ENCODE measurements at places on chromosomes 2 and 18.

- no peak overlapping the region for H3K27ac ChIP-seq
- H3K4me1 ChIP-seq: no peaks in the 10 kb centered on the region
These were observed 27.0 kb upstream of the HNMT start for GRCh38 chr2:137937246-137937645.

GRCh38 chr2:113925884-113926283 is 36.0 kb downstream of the ACTR3 start:
- H3K4me3 ChIP-seq: no peak overlapping the region
- peaks cover 17% of the 10 kb centered on the region for H3K4me1 ChIP-seq
- no peak for DNase-seq
- H3K27ac ChIP-seq: no peak overlapping the region
- H3K36me3 ChIP-seq: peaks cover 51% of the 10 kb centered on the region

DNA sequence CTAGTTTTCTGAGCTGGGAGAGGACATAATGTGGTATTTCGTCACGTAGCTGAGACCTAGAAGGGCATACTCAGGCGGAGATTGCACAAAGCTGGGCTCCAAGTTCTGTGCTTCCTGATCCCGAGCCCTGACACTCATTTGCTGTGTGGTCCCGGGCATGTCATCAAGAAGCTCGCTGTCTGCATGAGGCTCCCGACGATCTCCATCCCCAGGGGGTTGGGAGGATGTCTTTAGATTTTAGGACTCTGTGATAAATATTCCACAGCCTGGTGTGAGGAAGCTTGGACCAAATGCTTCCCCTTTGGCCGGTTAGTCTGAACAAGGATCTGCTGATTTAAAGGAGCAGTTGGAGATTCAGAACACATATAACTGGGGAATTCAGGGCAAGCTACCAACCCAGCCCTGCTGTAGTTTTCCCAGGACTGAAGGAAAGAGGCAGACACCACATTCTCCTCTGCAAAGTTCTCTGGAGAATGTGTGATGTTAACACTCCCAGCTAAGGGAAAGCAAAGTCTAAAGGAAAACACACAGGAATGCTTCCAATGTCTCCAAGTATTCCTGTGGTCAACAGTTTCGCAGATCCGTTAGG is 2.3 kb downstream of the KCNE4 start:
- H3K4me1 ChIP-seq: no peaks in the 10 kb centered on the region
- H3K36me3 ChIP-seq: no peaks in the 10 kb centered on the region
- H3K4me3 ChIP-seq: no peak overlapping the region
- H3K27me3 ChIP-seq: no peaks in the 10 kb centered on the region
- no peak overlapping the region for H3K27ac ChIP-seq
- DNase-seq: no peak

GRCh38 chr2:234980451-234981187 is 28.8 kb downstream of the SH3BP4 start:
- no peak overlapping the region for H3K27ac ChIP-seq
- H3K27me3 ChIP-seq: no peaks in the 10 kb centered on the region
- DNase-seq: no peak
- H3K4me3 ChIP-seq: no peak overlapping the region
- H3K4me1 ChIP-seq: no peaks in the 10 kb centered on the region

DNA sequence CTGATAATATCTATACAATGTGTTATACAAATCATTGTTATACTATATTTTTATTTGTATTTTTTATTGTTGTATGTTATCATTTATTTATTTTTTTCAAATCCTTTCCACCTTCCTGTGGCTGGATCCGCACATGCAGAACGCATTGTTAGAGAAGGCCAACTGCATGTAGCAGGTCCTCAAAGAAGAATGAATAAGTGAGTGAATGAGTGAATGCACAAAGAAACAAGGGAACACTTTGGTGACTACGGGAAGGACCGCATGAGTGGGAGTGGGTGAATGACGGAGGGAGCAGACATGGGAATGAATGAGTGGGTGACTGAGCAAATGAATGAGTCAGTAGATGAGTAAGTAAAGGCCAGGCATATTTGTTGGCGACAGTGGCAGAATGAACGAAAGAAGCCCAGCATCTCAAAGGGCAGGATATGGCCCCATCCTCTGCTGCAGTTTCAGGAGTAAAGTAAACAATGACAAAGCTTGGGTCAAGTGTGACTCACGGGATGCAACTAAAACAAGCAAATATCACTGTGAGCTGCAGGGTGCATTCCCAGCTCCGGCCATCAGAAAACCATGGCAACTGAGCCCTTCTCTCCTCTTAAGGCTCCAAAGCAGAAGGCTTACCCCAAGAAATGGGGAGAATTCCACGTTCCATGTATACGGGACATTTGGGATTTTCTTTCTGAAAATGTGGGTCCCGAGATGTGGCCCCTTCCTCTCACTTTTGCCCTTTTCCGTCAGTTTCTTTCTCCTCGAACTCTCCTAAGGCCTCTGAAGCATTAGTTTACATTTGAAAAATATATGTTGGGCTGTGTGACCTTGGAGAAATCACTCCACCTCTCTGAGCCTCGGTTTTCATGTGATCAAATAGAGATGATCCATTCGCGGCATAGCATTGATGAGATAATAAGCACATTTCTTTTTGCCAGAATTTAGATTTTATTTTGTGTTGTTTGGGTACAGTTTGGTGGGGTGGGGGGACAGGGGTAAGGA is 24.5 kb downstream of the KCNF1 start:
- H3K36me3 ChIP-seq: no peaks in the 10 kb centered on the region
- H3K27ac ChIP-seq: no peak overlapping the region
- H3K27me3 ChIP-seq: peaks cover 6% of the 10 kb centered on the region
- H3K4me1 ChIP-seq: peaks cover 2% of the 10 kb centered on the region
